ENCODE measurements at places on chromosomes 6 and 20.

DNA sequence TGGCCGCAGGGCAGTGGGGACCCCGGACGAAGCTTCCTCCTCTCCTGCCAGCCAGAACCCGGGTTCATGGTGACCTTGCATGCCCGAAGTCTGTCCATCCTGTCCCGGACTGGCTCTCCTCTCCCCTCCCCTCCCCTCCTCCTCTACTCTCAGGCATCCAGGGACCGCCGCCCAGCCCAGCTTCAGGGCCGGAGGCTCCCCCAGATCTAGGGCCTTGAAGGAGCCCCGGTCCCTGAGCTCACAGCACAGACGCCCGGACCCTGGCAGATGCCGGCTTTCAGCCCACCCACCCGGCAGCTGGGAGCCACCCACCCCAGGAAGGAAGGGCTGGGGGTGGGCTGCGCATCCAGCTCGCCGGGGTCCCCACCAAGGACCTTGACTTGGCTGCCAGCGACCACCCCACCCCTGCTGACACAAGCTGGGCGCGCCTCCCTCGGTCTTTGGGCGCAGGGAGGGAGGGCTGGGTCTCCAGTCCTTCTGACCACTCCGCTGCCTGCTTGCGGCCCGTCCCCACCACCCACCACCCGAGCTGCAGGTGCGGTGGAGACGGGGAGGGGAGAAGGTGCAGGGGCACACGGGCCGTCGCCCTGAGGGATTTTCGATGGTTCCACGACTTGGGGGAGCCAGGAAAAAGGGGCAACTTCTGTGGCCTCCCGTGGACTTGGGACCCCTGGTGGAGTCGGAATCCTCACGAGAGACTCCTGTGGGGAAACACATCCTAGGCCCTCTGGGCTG is 5.8 kb upstream of the ABHD16B start:
- DNase-seq: peak; percentile 28

DNA sequence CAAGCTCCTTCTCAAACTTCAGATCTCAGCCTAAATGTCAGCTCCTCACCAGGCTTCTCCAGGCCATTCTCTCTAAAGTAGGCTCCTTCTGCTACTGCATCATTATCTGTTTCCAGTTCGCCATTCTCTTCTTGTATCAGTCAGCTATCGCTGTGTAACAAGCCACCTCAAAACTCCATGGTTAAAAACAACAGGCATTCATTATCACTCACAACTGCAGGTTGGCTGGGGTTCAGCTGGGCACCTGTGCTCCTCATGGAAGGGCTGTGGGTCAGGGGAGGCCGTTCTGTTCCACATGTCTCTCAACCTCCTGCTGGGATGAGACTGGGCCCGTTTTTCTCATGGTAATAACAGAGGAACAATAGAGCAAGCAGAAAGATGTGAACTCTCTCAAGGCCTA is 28.7 kb downstream of the PRND start:
- DNase-seq: no peak

DNA sequence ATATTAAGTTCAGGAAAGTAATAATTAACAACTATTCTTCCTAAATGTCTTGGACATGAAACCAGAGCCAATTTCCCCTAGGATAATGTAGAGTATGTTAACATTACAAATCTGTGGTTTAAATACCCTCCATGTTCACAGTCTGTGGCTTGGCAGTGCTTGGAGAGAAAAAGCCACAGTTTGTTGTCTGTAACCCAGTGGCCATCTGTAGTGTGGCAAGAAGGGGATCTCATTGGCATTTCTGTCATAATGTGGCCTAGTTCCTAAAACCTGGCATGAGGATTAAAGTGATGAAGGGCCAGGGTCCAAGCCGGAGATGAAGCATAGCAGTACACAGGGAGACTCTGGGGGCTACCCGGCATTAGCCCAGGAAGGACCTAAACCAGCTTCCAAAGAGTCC is 31.2 kb downstream of the SYNE1 start:
- no peak for DNase-seq

GRCh38 chr20:38123021-38123587 is 42.0 kb downstream of the TGM2 start:
- DNase-seq: peak; percentile 74

GRCh38 chr6:144467172-144467762 is 182.1 kb downstream of the UTRN start:
- no peak for DNase-seq

DNA sequence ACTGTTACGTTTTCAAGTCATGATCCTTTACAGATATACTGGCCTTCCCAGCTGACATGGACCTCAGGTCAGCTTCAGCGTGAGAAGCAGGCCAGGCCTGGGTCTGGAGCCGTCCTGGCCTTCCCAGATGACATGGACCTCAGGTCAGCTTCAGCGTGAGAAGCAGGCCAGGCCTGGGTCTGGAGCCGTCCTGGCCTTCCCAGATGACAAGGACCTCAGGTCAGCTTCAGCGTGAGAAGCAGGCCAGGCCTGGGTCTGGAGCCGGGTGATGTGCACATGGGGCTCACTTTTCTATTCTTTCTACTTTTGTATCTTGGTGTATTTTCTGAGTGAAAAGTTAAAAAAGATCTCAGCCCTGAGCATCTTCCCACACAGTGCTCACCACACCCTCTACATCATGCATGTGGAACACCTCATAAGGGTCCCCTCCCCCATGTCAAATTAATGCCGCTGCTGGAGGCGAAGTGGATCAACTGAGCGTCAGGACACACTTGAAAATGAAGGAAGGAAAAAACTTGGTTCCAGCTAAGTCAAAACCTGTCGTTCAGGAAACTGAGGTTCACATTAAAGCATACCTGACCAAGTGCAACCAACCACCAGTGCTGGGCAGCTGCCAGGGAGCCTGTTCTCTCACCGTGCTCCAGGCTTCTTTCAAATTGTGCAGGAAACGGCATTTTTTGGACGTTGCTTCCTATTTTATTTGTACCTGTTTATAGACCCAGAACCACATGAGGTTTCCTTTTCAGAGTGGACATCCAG is 32.2 kb downstream of the KIF25 start:
- DNase-seq: no peak

DNA sequence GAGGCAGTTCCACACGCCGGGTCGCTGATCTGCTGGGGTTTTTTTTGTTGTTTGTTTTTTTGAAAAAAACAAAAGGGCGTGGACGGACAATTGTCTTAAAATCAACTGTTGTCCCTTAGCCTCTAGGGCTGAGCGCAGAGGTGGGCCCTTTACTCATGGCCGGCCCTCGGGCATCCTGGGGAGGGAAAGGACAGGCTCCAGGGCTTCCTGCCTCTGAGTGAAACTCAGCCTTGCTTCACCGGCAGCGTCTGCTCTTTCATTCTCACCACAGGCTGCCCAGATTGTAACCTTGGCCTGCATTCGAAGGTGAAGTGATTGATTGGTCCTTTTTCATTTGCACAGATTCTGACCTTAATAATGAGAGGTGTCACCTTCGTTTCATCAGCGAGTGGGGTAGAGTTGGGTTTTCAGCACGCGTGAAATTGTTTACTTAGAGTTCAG is 797 bp downstream of the SMIM13 start:
- DNase-seq: peak; percentile 28

DNA sequence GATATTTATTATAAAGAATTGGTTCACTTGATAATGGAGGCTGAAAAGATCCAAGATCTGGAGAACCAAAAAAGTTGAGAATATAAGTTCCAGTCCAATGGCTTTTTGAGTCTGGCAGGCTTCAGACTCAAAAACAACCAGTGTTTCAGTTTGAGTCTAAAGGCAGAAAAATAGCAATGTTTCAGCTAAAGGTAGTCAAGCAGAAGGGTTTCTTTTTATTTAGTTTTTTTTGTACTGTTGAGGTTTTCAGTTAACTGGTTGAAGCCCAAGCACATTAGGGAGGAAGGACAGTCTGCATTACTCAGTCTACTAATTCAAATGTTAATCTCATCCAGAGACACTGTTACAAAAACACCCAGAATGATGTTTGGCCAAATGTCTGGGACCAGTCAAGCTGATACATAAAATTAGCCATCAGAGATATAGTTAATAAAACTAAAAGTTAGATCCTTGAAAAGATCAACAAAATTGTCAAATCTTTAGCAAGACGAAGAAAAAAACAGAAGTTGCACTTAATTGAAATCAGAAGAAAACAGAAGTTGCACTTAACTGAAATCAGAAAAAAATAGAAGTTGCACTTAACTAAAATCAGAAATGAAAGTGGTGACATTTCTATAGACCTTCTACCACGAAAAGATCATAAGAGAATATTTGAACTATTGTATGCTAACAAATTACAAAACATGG is 980.3 kb upstream of the FLRT3 start:
- no peak for DNase-seq

GRCh38 chr6:33390767-33391277 is 801 bp upstream of the KIFC1 start:
- no peak for DNase-seq

GRCh38 chr6:12233693-12234571 is 56.2 kb upstream of the EDN1 start:
- DNase-seq: peak; percentile 61

GRCh38 chr6:41256383-41256782 is 28.2 kb downstream of the TREML4 start:
- no peak for DNase-seq

DNA sequence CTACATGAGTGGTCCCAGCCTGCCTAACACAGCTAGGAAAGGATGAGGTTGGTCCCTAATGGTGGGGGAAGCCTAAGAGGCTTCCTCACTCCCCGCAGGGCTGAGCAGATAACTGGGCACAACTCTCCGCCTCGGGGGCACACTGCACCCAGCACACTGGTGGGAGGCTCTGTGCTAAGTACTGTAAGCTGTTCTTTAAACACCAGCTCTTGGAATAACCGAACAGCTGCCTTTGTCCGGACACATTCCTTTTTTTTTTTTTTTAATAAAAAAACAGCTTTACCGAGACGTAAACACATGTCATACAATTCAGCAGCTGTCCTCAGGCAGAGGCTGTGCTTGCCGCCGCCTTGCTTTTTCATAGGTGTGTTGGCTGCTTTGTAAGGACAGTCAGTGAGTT is 6.9 kb downstream of the PSMG4 start:
- DNase-seq: no peak

DNA sequence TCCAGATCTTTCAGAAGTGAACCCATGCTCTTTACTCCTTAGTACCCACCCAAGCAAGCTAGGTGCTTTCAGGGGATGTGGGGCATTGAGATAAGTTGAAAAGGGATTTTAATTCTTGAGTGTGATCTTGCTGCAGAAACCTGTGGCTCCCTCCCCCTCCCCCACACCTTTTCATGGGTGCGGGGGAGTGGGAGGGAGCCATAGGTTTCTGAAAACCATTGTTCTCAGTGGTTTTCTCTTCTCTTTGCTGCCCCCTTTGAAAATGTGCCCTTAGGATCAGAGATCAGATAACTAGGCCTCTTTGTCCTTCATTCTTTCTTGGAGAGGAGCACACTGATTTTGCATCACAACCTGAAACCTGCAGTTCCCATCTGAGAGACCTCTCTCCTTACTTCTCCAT is 2.4 kb downstream of the PCSK2 start:
- DNase-seq: no peak

GRCh38 chr6:112851146-112851545 is 504.0 kb downstream of the RFPL4B start:
- no peak for DNase-seq

DNA sequence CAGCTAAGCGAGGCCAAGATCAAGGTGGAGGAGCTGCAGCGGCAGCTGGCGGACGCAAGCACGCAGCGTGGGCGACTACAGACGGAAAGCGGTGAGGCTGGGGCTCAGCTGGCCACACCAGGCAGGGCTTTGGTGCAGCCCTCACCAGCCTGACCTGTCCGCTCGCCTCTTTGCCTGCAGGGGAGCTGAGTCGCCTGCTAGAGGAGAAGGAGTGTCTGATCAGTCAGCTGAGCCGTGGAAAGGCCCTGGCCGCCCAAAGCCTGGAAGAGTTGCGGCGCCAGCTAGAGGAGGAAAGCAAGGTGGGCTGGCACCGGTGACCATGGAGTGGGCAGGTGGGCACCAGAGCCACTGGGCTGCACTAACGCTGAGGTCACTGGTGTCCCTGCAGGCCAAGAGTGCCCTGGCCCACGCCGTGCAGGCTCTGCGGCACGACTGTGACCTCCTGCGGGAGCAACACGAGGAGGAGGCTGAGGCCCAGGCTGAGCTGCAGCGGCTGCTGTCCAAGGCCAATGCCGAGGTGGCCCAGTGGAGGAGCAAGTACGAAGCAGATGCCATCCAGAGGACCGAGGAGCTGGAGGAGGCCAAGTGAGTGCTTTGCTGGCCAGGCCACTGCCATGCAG is 42.8 kb downstream of the MYH7B start:
- no peak for DNase-seq

DNA sequence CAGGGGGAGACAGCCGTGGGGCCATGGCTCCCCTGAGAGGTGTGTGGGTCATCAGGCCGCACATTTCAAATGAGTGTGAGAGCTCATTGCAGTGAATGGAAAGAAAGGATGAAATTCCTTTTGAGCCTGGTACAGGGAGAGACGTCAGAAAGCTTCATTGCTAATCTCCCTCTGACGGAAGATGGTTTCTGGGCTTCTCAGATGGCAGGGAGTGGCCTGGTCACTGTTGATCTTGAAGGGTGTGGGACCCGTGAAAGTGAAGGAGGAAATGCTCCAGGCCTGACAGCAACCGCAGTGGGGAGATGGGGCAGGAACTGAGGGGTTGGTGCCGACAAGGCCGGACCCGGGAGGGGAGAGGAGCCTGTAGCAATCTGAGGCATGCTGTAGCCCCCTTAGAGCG is 127.4 kb downstream of the MYLK4 start:
- DNase-seq: no peak

DNA sequence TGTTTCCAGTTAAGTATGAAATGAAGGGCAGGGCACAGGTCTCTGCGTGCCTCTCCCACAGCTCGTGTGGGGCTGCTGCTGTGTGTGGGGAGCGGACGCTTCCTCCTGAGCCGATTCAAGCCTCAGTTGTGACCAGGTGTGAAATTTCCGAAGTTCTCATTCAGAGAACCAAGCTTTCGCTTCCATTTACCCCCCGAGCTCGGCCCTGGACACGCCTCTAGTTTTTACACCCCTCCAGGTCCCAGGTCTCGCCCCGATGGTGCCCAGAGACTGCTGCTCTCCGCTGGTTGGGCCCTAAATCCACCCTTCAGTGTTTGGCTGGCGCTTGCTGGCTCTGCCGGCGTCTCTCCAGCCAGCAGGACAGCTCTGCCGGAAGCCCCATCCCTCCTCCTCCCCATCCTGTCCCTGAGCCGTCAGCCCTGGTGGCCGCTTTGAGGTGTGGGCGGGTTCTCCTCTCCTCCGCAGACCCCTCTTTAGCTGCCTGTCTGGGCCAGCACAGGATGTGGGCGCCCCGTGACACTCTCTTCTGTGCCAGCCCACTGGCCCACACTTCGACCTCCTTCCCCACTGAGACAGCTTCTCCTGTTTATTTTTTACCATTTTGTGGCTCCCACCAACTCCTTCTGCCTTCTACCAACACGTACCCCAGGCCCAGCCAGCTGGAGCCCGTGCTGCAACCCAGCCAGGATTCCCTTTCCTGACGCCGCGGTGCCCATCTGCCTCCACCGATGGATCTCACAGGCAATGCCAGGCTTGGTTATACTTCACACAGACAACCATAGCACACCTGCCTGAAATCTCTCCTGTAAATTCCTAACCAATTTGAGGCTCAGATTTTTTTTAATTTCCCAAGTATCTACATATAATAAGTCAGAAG is 142.8 kb downstream of the DLL1 start:
- no peak for DNase-seq

GRCh38 chr6:163883984-163884383 is 469.5 kb downstream of the QKI start:
- DNase-seq: no peak
